ENCODE measurements at places on chromosomes 3 and 15.

DNA sequence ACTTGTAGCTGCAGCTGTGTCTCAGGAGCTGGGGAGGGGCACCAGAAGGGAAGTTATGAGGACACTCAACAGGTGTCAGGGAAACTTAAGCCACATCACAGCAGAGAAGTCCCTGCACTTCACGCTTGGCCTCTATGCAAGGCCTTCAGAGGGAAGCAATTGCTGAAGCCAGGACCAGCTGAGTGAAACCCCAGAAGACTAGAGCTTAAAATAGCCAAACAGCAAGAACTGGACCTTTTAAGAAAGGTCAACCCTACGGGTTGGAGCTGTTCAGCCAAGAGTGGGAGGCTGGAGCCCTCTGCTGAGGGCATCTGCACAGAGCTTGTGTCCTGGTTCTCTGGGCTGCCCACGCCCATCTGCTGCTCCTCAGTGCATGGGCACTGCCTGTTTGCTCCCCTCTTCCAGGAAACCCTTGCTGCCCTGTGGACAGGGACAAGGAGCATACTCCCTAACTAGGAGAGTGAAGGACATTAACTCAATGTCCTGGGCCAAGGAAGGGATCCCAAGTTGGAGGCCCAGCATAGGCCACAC is 3.9 kb upstream of the GRAMD2A start:
- DNase-seq = peak; percentile 60

DNA sequence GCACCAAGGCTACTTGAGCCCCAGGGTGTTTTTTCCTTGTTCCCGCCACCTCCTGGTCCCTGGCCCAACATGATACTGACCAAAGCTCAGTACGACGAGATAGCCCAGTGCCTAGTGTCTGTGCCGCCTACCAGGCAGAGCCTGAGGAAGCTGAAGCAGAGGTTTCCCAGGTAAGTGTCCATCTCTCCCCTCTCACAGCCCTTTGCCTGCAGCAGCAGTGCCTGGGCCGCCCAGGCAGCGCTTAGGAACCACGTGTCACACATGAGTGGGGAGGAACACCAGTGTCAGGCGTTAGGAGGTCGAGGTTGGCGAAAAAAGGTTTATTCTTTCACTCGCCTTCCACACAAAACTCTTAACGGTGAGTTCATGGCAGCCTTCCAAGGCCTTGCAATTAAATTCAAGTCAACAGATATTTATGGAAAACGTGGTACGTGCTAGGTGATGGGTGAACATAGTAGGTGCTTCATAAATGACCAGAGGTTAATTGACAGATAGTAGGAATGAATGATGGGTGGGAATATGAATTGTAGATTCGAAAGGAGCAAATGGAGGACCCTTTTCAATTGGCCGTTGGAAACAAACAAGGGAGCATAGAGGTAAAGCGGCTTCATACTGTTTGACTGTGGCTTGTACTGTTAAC is 486 bp downstream of the CDIN1 start:
- no peak for DNase-seq

GRCh38 chr3:183427876-183428446 is 458 bp downstream of the MCF2L2 start:
- peak; percentile 39 for DNase-seq

GRCh38 chr15:29268706-29269484 is 727 bp downstream of the NSMCE3 start:
- peak; percentile 65 for DNase-seq

GRCh38 chr15:45106002-45106790 is 7.8 kb downstream of the DUOX2 start:
- no peak for DNase-seq

DNA sequence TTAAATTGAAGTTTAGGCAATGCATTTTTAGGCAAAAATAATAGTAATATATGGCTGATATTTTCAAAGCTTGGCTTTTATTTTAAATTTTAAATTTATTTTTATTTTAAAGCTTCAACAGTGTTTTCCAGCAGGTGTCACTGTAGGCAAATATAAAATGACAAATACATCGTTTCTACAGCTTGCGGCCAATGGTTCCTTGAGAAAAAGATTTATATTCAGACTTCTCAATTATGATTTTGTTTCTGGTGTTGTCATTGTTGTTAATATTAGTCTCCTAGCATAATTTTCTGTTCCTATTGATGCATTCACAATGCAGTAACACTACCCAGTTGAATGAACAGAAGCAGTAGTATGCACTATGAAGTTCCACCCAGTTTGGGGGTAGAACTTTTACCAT is 220.7 kb upstream of the DNAJC19 start:
- peak; percentile 40 for DNase-seq

GRCh38 chr3:134707908-134708597 is 57.2 kb upstream of the KY start:
- DNase-seq = no peak

GRCh38 chr15:74725845-74726773 is 781 bp upstream of the CYP1A1 start:
- no peak for DNase-seq

- no peak for DNase-seq
These were observed 17.6 kb downstream of the VGLL4 start for GRCh38 chr3:11626084-11626463.

- DNase-seq = no peak
These were observed 54.1 kb downstream of the TRPC1 start for GRCh38 chr3:142777927-142778326.

GRCh38 chr3:194865615-194866014 is 179.9 kb downstream of the FAM43A start:
- DNase-seq = no peak

DNA sequence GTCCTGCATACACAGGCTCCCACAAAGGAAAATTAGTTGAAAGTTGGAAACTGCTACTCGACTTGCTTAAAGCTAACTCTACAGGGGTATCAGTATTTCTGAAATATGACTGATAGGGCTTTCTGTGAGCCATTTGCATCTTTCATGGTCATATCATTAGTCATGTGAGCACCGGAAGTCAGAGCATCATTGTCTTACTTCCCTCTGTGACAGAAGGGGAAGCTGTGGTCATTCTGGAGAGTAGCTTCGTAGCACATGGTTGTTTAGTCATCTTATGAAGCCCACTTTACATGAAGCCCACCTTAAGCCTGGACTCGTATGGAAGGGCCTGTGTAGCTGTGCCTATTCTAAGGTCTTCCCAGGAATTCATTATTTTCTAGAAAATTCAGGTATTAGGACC is 69.0 kb downstream of the COL6A5 start:
- DNase-seq = no peak

GRCh38 chr15:29844290-29844903 is 22.1 kb upstream of the TJP1 start:
- no peak for DNase-seq

DNA sequence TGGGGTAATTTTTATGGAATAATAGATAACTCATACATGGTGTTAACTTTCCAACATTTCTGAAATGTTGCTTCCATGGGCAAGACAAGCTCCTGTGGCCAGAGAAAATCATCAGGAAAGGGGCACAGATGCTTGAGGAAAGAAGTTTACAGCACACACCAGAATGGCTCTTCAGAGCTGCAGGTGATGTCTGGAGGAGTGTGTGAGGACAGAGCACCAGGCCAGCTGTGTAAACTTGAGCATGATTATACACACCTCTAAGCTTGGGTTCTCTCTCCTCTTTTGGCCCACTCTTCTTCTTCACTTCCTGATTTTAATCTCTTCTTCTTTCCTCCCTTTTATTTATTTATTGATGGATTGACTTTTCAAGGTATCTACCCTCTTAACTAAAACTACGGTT is 676.0 kb downstream of the GRM7 start:
- DNase-seq = no peak

DNA sequence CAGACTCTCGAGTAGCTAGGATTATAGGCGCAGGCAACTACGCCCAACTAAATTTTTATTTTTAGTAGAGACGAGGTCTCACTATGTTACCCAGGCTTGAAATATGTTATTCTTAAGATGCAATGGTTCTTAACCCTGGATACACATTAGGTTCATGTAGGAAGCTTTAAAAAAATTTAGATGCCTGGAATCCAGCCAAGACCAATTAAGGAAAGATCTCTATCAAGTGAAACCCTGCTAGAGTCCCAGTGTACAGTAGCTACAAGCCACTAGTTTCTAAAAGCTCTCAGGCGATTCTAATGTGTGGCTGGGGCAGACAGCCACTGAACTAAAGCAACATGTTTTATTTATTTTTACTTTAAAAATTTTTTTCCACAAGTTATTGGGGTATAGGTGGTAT is 33.2 kb downstream of the TRIM69 start:
- DNase-seq = no peak

DNA sequence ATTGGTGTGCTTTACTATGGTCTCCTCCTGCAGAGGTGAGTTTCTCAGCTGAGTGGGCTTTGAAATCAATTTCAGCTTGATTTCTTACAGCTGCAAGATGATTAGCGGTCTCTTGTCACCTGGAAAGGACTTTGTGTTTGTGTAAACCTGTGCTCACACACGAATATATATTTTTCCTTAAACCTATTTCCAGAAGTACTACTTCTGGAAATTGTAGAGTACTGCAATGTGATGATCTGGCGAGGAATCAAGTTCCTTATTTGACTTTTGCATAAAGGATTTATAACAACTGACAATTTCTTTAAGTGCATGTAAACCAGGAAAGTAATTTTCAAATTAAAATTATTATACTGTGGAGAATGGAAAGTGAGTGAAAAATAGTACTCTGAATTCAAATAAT is 2.1 kb downstream of the MCTP2 start:
- peak; percentile 25 for DNase-seq

DNA sequence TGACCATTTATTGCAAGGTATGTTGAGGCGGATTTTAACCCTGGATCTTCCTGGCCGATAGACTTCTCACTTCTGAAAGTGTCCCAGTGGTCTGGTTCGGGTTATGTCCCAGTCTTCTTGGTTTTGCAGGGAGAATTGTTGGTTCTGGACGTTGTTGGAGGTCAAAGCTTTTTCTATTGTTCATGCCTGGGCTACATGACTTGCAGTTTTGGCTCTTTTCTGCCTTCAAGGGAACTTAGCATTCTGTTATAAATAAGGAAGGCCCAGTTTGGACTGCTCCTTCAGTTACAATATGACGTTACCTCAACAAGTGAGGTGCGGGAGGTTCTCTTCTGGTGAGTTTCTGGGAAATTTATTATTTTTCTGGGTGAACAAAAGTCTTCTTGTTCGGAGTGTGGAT is 614.3 kb downstream of the DIPK2A start:
- no peak for DNase-seq

GRCh38 chr3:64019271-64019670 is 4.0 kb downstream of the PSMD6 start:
- DNase-seq = no peak

DNA sequence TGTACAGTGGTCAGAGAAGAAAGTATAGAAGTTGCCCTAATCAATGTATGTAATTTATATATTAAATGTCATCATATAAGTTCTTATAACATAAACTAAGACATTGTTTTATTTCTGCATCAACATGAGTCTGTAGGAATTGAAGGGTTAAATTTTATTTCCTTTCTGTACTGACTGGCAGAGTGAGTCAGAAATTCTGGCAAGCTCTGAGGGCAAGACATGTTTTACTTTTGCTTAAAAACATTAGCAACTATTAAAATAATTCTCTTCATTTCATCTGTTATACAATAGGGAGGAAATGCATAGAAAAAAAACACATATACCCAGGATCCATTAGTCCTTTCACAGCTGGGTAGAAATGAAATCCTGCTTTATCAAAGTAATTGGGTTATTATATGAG is 171.4 kb upstream of the ALCAM start:
- DNase-seq = no peak

GRCh38 chr3:184175981-184176376 is 1.3 kb downstream of the AP2M1 start:
- no peak for DNase-seq

DNA sequence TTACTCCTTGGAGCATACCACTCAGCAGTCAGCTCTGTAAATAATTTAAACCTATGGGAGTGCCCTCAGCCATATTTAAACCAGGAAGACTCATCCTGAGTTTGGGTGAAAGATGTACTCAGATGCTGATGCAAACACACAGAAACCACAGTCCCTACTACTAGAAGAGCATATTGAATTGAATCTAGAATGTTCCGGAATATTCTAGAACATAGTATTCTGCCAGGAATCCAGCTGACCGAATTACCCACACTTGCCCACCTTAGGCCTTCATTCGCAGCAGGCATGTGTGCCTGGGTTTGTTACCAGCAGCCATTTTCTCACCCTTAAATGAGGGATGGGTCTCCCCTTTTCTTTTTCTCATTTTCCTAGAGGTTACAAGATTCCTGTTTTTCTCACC is 202.4 kb upstream of the ICE2 start:
- DNase-seq = no peak

- no peak for DNase-seq
These were observed 19.0 kb upstream of the CCR2 start for GRCh38 chr3:46334741-46335478.

- DNase-seq = peak; percentile 48
These were observed 29.3 kb upstream of the SH3BP5 start for GRCh38 chr3:15361494-15362214.

- DNase-seq = no peak
These were observed 108.0 kb downstream of the FBN1 start for GRCh38 chr15:48537271-48538113.

DNA sequence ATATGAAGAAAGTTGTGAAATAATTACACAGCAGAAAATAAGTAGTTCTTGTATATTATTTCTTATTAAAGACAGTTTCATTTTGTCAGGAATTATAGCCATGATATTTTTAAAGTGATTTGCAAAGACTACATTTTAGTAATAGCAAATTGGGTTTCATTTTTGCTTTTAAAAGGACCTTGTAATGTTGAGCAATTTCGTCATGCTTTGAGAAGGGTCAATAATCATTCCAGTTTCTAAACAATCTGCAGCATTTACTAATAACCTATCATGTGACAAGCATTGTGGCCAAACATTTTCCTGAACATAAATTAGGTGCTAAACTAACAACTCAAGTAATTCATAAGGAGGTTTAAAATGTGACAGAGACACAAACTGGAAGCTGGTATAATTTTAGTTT is 214.4 kb upstream of the CBLB start:
- DNase-seq = no peak

DNA sequence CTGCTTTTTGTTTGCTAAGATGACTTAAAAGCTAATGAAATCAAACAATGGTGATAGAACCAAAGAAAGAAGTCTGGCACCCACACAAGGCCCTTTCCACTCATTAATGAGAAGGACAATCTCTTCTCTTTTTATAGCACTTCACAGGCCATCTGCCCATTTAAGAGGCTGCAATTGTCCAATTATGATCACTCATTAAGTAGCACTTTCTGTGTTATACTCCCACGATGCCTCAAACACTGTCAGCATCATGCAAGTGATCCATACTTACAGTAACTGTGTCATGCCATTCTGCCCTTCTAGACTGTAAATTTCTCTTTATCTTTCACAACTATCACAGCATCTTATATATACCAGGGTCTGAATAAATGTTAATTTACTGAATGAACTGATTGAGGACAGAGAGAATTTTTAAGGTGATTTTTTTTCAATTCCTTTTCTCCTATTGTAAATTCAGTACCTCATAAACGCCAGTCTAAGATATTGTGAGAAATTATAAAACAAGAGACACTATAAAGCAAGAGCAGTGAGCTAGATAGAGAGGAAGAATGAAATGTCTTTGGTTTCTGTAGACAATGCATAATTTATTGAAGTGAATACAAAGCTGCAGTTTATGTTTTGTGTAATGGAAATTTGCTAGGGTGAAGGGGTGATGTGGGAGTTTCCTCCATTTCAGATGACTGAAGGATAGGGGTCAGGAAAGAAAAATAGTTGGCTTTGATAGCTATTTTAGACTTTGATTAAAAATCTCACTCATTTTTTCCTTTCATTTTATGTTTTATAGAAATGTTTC is 17.3 kb downstream of the CD200 start:
- no peak for DNase-seq

GRCh38 chr15:42139596-42139995 is 16.8 kb downstream of the PLA2G4F start:
- no peak for DNase-seq

GRCh38 chr3:152183473-152183872 is 85.3 kb upstream of the MBNL1 start:
- DNase-seq = peak; percentile 86

- DNase-seq = no peak
These were observed 36.7 kb downstream of the TM2D3 start for GRCh38 chr15:101615414-101615985.

Data from NAMALWA (cell line).